Tongue (tissue), 3 donors: ENCODE measurements at places on chromosomes 2 and 18.

DNA sequence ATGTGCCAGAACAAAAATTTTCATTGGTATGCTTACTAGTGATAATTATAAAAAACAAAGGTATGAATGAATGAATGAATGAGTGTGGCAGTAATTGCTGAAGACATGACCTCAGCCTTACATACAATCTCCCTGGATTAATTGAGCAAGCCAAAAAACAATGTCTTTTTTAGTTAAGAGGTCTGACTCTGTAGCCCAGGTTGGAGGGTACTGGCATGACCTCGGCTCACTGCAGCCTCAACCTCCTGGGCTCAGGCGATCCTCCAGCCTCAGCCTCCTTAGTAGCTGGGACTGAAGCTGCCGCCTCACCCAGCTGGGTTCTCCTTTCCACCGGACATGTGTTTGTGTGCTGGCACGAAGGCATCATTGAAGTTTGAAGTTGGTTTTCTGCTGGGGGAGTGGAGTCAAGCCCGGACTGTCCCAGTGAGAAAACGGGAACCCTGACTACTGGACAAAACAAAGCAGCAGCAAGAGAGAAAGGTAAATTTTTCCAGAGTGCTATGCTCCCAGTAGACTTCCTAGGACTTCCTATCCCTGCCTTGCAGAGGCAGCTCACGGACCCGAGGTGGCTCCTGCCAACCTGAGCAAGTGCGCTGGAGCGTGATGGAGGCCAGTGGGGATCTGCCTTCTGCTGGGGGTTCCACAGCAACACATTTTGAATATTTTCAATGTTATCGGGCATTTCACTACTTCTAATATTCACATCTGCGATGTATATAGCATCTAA lies 6.4 kb upstream of the IMP4 start:
- DNase-seq = no peak

GRCh38 chr18:64253222-64253621 lies 104.3 kb upstream of the LINC00305 start:
- DNase-seq = no peak

GRCh38 chr2:108847000-108847399 lies 60.4 kb downstream of the CCDC138 start:
- no peak for DNase-seq

DNA sequence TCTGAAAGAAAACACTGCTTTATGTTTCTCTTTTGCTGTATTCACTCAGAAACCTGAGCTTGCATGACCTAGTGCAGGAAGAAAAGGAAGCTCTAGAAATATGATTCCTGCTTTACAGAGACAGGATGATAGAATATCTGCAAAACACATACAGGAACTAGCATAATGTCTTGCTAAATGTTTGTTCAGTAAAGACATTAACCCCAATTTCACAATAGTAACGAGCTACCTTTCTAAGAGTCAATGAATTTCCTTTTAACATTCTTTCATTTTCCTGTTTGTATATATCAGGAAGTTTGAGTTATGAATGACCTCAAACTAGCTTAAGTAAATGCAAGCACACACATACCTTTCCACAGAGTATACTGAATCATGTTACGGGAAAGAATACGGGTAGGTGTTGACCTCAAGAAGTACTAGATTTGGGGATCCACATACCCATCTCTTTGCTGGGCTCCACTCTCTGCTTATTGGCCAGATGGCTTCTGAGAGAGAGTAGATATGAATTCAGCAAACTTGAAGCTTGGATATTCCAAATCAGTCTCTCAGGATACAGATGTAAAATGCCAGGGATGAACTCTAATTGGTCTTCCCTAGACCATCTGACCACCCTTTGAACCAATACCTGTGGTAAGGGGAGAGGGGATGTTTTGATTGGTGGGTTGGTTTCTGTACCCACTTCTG lies 18.2 kb upstream of the ACSL3 start:
- peak; percentile 31 for DNase-seq

DNA sequence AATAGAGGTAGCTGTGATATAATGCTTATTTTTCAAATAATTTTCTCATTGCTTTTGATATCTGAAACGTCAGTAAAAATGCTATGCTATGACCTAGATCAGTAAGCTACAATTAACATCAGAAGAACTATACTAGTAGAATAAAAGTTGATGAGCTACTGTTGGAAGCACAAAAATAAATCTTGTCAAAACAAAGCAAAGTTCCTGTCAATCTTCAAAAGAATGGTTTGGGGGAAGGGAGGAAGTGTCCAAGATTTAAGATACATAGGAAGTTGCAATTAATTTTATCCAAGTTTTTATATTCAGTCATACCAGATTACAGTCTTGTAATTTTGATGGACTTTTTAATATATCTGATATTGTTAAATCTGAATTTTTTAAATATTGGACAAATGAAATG lies 19.2 kb downstream of the IRS1 start:
- DNase-seq = no peak

DNA sequence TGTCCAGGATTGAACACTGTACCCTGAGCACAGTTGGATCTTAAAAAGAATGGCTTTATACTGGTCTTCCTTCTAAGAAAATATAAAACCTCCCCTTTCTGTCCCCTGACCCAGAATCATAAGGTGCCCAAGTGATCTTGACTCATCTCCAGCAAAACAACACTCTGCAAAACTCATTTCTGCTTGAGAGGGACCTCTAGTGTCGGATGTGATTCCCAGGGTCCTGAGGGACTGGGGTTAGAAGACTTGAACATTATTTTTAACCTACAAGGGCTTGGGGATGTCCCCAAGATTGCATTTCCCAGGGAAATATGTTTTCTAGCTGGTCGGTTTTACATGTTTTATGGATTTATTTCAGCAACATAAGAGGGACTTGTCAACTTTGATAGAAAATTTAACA lies 1318.5 kb upstream of the CELF4 start:
- no peak for DNase-seq

- no peak for DNase-seq
Measured at GRCh38 chr18:6412933-6413472, 1.7 kb downstream of the L3MBTL4 start.

DNA sequence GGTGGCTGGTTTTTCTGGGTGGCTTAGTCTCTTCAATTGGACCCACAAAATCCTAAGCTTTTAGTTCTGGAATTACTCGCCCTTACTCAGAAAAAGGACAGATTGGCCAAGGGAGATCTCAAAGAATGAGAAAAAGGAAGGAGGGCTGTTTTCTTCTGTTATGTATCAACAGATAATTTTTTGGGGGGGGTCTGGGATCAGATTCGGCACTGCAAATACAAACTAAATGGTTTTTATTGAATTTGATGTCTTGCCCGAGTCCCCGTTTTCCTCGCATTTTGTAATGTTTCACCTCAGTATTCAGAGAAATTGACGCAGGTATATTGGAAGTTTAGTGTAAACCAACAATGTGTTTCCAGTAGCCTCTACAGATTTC lies 762 bp downstream of the YIPF4 start:
- no peak for DNase-seq

GRCh38 chr2:158841850-158842249 lies 46.7 kb downstream of the DAPL1 start:
- DNase-seq = peak; percentile 54

DNA sequence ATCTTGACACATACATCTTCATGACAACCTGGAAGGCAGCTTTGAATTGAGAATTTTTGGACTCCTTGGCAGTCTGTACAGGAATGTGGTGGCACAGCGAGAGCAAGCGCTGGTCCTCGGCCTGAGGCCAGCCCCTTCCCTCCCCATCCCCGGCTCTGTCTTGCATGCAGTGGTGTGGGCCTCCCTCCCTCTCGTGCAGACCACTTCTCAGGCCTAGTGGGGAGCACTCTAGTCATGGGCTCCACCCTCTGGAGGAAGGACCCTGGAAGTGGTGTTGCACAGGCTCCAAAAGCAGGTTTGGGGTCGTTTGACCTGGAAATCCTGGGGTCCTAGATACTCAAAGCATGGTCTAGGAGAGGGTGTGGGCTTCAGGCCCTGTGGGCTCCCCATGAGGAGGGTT lies 32.3 kb downstream of the ADCYAP1 start:
- no peak for DNase-seq

DNA sequence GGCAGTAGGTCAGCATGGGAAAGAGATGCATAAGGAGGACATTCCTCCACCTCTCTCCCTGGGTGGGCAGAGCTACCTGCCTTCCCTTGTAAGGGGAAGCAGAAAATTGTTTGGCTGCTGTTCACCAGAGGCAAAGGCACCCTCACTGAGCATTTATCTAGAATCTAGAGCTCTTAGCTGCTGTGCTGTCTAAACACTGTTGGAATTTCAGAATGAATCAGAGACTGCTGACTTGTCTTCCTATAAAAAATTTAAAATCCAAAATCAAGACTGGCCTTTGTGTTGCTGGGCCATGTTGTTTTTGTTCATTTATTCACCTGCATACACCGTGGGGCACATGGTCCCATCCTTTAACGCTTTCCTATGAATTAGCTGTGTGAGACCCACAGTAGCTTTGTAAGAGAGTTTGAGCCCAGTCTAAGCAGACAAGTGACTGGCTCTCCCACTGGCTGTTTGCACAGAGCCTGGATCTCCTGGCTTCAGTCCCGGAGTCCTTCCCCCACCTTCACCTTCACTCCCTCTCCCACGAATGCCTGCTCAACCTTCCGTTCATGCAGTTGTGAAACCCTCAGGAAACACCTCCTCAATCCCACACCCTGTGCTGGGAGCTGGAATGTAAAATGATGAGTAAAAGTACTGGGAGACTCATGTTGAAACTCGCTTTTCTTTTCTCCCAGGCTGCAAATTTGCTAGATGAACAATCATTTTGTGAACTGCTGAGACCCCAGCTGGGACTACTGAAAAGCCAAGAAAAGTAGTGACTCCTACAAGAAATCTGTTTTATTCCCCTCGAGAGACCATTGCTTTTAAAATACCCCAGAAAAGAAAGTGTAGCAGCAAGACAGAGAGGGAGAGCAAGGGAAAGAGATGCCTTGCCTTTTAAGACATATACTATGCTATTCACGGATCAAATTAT lies 76.2 kb downstream of the FAM168B start:
- peak; percentile 32 for DNase-seq

- peak; percentile 7 for DNase-seq
Measured at GRCh38 chr2:62826141-62826540, 120.6 kb downstream of the EHBP1 start.

DNA sequence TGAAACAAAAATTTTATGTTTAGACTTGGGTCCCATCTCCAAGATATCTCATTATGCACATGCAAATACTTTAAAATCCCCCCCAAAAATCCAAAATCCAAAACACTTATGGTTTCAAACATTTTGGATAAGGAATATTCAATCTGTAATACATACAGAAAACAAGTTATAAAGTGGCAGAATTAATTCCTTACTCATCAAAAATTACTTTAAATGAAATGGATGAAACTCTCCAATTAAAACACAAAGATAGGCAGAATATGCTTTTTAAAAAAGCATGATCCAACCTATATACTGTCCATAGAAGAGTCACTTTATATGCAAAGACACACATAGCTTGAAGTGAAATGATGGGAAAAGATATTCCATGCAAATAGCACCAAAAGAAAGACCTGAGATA lies 744.6 kb downstream of the LRP1B start:
- no peak for DNase-seq

DNA sequence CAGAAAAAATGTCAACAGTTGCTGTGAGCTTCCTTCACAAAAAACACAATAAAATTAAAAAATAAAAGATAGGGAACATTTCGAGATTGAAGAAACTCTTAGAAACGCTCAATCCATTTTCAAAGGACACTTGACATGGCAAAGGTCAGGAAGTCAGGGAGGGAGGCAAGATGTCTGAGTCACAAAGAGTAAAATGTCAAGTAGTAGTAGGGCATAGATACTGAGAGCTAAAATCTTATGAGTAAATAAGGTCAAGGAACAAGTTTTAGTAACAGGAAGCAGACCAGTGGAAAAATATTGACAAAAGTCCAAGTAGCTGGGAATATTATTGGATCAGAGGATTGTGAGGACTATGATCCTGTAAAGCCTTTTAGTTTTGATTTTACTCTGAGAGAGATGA lies 495.6 kb downstream of the TMX3 start:
- DNase-seq = no peak
